ENCODE measurements at places on chromosomes 3 and 15.

GRCh38 chr3:146156095-146156494 is 4.9 kb downstream of the PLOD2 start:
- DNase-seq: no peak

DNA sequence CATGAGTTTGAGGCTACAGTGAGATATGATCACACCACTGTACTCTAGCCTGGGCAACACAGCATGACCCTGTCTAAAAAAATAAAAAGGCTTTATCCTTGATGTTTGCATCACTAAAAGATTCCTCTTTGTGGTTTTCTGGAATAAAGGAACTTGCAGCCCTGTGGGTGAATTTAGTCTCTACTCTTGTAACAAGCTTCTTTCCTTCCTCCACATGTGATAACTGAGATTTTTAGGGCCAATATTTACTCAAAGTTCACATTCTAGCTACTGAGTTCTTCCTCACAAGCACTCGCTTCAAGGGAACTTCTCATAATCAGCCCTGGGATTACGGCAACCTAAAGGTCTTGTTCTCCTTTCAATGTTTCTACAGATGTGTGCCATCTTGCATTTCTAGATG is 24.6 kb downstream of the COMMD2 start:
- no peak for DNase-seq

- peak; percentile 22 for DNase-seq
Measured at GRCh38 chr3:192819001-192819569, 91.7 kb upstream of the FGF12 start.

DNA sequence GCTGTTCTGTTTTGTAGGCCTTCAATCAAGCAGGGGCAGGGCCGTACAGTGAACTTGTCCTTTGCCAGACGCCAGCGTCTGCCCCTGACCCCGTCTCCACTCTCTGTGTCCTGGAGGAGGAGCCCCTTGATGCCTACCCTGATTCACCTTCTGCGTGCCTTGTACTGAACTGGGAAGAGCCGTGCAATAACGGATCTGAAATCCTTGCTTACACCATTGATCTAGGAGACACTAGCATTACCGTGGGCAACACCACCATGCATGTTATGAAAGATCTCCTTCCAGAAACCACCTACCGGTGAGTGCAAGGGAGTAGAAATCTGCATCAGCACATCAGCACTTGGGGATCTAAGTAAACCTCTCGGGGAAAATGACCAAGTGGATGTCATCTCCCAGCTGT is 95.5 kb downstream of the GHSR start:
- DNase-seq: no peak

- DNase-seq: no peak
Measured at GRCh38 chr3:189803254-189803653, 172.1 kb downstream of the TP63 start.

DNA sequence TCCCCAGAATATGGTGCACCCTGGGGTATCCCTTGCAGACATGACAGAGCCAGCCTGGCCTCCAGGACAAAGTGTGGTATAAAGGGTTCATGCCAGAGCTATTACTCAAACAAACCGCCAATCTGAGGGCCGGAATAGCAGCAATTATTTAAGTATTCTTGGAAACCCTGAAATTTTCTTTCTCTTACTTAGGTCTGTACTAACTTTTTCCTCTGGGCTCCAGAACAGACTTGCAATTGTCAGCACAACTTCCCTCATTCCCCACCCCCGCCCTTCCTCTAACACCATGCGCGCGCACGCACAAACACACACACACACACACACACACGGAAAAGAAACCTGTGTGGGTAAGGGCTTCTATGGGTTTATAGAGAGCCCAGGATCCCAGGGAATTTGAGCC is 56.3 kb downstream of the ISG20 start:
- no peak for DNase-seq

DNA sequence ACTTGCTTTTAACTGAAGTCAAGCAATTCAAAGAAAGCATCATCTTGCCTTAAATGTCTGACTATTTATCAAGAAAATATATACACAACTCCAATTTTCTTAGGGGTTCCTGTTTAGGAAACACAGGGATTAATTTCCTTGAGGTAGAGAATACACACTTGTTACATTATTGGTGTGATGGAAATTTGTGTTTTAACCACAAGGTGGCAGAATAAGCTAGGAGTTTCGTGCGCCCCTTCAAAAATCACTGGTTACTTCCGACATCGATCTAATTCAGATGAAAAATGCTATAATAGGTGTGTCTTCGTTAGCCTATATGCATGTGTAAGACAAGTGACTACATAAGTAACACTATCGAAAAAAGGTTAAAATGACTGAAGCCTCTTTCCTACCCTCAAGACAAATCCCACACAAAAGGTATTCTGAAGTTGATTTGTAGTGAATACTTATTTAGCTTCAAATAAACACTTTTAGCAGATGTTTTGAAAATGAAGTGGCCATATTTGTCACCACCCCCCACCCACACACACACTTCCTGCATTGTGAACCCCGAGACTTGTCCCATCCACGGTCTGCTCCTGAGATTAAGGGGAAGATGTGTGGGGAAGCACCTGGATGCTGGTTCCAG is 246.5 kb downstream of the ROBO1 start:
- no peak for DNase-seq

- DNase-seq: no peak
Measured at GRCh38 chr3:136671921-136672320, 80.3 kb downstream of the STAG1 start.

DNA sequence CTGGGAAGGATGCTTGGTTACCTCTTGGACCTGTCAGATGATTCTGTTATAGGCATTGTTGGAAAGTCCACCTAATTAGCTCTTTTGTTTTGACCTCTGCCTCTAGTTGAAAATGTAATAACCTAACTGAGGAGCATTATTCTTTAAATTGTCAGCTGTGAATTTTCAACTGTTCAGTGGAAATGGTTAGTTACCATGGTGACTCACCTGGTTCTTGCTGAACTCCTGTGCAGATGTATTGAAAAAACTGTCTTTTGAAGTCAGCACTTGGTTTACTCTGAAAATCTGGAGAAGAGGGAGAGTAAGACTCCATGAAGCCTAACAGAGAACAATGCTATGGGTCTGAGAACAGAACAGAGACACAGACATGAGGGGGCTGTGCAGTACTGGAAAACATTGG is 72.0 kb downstream of the LARS2 start:
- DNase-seq: no peak
